NCI-H226 (cell line): ENCODE measurements at places on chromosomes 5 and 9.

GRCh38 chr9:1057910-1058309 is 7.8 kb downstream of the DMRT2 start:
- no peak for DNase-seq

DNA sequence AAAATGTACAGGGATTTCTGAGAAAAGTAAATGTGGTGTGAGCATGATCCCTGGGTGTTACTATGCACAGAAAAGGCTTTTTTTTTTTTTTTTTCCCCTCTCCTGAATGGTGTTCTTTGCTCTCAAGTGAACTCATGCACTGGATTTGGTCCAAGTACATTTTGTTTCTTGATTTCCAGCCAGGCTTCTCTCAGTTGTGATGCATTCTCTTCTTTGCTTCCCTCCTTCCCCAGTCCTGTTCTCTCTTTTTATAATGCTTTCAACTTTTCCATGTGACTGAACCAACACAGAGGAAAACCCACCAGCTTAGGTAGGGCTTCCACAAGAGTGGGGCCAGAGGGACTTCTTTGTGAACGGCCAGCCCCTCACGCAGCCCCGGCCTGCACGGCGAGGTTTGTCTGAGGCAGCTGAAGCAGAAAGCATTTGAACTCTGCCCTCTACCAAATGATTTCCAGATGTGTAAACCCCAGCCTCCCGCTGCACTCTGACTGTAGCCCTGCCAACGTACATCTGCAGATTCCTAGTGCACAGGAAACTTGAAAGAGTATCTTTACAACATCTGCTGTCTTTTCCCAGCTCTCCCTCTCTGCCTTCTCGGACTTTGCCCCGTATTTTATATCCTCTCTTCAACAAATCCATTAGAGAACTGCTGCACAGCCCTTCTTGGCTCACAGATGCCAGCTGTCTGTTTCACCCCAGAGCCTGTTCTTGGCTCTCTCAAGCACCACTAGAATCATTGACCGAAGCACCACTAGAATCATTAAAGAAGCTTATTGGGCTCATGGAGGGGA is 71.8 kb upstream of the CD180 start:
- DNase-seq = peak; percentile 59

DNA sequence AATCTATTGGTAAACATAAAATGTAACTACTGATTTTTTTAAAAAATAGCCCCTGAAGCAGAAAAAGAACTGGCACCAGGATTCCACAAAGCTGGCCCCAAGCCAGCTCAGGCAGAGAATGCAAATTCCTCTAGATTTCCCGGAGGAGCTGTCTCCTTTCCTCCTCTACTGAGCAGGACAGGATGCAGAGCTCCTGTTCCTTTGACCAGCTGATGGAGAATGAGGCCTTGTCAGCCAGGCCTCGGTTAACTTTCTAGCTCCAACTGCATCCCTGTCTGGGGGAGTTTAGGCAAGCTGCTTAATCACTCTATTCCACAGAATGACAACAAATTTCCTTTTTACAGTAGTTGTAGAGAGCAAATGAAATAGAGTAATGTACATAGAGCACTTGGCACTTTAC is 155.5 kb downstream of the GNAQ start:
- peak; percentile 83 for DNase-seq

- DNase-seq = no peak
Measured at GRCh38 chr5:150750469-150750868, 8.3 kb downstream of the DCTN4 start.

DNA sequence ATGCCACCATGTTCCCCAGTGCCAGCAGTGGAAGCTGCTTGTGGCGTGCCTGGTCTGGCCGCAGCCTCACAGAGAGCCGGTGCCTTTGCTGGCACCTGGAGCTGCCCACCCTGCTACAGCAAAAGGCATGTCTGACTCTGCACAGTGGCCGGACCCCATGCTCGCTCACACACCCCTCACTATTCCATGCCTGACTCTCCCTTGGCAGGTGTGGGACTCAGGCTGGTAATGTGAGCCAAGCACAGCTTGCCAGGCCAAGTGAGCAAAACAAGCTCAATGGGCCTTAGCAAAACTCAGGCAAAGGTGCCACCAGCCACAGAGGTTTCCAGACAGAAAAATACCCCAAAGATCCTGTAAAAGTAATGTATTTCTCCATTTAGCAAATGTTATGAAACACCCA is 15.5 kb downstream of the GNA14 start:
- DNase-seq = no peak

GRCh38 chr5:10233505-10233904 is 16.2 kb downstream of the ATPSCKMT start:
- no peak for DNase-seq

- DNase-seq = no peak
Measured at GRCh38 chr5:61638476-61638875, 306.4 kb downstream of the ZSWIM6 start.

- no peak for DNase-seq
Measured at GRCh38 chr9:121942313-121942712, 150.8 kb downstream of the TTLL11 start.

DNA sequence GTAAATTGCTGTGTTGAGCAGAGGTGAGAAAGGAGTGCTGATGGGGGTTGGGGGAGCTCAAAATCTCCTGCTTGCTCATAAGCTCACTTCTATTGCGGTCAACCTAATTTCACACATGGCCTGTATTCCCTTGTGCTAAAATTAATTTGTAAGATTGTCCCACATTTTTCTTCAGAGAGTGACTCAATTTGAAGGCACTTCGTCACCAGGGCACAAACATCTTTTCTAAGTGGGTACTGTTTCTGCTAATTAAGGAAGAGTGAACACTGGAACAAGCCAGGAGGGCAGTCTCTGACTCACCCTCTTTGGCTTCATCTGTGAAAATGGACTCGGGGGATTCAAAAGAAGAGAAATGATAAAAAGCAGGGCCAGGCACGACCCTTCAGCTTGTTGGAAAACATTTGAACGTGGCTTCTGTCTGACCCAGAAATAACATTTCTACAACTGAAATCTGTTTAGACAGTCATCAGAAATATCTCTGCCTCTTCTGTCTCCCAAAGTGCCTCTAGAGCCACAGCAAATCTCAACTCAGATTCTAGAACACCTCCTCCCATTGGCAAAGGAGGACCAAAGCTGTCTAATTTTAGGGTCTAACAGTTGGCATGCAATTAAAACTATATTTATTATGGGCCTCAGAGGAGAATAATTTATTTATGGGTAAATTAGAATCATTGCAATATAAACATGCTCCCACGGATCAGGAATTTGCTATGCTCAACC is 49.8 kb downstream of the FEM1C start:
- DNase-seq = no peak

- no peak for DNase-seq
Measured at GRCh38 chr9:33138768-33139167, 28.4 kb downstream of the B4GALT1 start.

DNA sequence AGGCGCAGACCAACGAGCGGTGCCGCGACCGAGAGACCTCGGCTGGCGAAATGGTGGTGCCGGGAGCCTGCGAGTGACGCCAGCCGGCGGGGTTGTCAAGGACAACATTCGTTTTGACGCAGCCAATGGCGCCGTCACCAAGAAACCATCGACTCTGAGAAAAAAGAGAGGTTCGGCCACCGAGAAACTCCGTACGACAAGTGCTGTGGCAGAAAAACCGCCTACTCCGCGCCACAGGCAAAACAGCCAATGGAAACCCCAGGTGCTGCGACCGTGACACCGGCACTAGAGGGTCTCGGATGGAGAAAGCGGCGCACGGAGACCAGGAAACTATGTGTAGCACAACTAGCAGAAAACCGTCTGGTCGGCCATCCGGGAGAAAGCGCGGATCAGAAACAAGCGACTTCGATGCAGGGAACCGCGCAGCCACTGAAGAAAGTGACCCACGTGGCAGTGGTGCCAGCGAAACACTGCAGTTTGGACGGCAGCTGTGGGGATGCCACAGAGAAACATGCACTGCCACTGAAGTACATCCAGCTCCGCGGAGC is 88.8 kb downstream of the ANXA2R start:
- no peak for DNase-seq

DNA sequence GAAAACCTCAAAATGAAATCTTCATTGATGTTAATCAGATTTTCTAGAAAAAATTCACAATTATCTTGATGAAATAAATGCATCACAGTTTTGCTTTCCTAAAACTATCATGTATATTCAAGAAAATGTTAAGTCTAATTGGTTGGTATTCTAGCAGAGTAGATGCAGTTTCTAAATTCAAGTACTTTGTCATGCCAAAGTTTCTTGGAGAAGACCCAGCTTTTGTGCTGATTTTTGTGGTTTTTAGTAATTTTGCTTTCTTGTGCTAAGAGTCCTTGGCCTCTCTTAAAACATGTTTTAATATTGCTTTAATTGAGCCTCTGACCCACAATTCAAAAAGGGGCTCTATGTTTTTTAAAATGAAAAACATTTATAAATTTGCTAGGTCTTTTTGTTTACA is 924.8 kb upstream of the PTPRD start:
- DNase-seq = no peak

DNA sequence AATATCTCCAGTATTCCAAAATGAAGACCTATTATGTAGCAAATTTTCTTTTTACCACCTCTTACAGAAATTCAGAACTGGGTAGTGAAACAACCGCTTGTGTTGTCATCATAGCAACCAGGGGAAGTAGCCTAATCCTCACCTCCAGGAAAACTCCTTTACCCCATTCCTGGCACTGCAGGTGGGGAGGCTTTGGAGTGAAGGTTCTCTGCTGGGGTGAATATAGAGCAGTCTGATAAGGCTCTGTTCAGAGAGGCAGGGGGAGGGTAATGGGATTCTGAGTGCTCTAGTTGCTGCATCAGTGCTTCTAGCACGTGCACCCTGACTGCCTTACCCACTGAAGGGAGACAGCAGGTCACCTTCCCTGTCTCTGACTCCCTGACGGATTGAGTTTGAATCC is 116.2 kb downstream of the MAN2A1 start:
- no peak for DNase-seq

GRCh38 chr5:101783241-101784013 is 512.7 kb downstream of the SLCO4C1 start:
- no peak for DNase-seq

DNA sequence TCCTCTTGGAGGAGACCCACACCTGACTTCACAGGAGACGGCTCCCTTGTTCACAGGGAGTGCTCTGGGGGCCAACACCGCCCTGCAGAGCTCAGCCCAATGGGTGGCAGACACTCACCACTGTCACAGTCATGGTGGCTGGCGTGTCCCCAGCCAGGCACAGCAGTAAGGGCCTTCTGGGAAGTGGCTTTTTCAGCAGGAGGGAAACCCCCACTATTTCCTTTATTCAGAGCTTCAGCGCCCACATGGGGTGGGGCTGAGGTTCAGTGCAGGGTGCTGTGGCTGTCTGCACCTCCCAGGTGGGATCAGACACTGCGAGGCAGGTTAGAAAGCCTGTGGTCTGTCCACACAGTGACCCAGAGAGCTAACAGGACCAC is 3.6 kb upstream of the SNAPC4 start:
- no peak for DNase-seq

- DNase-seq = no peak
Measured at GRCh38 chr5:44809956-44810420, 1.2 kb downstream of the MRPS30 start.

DNA sequence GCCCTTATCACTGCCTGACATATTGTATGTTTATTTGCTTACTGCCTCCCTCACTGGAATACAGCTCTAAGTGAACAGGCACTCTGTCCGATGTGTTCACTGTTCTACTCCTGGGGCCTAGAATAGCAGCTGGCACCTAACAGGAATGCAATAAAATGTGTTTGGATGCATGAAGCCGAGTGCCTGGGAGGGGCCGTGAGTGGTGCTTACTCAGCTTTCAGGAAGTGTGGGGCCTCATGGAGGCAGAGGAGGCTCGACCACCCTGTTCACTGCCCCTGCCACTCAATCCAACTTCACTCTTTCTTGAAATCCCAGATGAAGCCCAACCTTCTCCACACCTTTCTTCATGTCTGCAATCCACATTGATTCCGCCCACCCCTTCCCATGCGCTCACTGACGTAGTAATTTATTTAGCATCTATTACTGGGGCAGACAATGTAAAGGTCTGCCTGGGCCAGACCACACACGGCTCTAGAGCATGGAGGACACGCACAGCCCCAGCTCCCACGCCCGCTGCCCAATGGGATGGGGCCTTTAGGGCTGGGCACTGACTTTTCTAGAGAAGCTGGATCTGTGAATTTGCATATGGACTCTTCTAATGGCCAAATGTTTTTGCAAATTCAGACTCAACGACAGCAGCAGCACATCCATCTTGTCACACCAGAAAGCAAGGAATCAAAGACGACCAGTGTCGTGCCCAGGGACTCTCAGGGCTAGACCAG is 21.3 kb downstream of the TBC1D9B start:
- DNase-seq = no peak
